HCT116 (cell line): ENCODE measurements at places on chromosomes 11 and 22. TPM values are rescaled to one million over a fixed set of nuclear protein-coding genes. Genes with fewer than 3 reads are reported as not detected.

- H3K4me1 ChIP-seq, result no peaks in the 10 kb centered on the region
- peaks cover 25% of the 10 kb centered on the region for H3K27me3 ChIP-seq
- no peak overlapping the region for H3K27ac ChIP-seq
- DNase-seq, result no peak
- H3K4me3 ChIP-seq, result no peak overlapping the region
- no peaks in the 10 kb centered on the region for H3K36me3 ChIP-seq
Observed at GRCh38 chr11:6778518-6778917, 4.3 kb upstream of the OR2AG1 start.

The FXYD6 gene
- 2.5 TPM for total RNA-seq

GRCh38 chr22:23884140-23884539 is 10.0 kb upstream of the MIF start:
- DNase-seq, result no peak
- peaks cover 10% of the 10 kb centered on the region for H3K4me1 ChIP-seq
- no peak overlapping the region for H3K27ac ChIP-seq
- H3K4me3 ChIP-seq, result no peak overlapping the region
- no peaks in the 10 kb centered on the region for H3K27me3 ChIP-seq

DNA sequence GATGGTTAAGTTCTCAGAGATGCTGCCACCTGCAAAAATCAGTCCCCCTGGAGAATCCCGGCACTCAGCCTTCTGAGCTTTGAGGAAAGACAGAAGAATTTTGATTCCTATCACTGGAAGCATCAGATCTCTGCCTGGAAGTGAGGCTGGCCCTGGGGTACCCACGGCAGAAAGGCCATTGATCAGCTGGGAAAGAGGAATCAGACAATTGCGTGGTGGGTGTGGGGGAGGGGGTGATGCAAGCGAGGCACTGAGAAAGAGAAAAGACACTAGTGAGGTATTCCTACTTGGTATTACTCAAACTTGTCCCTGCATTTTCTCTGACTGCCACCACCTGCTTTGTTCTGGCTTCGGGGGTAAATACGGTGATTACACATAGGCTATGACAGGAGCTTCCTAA is 96.1 kb downstream of the FEZ1 start:
- no peak overlapping the region for H3K4me3 ChIP-seq
- H3K4me1 ChIP-seq, result peaks cover 7% of the 10 kb centered on the region
- no peak overlapping the region for H3K27ac ChIP-seq
- H3K36me3 ChIP-seq, result no peaks in the 10 kb centered on the region

The ADORA2A gene
- 3.6 TPM for total RNA-seq

The GPR83 gene
- 0.39 TPM for total RNA-seq

DNA sequence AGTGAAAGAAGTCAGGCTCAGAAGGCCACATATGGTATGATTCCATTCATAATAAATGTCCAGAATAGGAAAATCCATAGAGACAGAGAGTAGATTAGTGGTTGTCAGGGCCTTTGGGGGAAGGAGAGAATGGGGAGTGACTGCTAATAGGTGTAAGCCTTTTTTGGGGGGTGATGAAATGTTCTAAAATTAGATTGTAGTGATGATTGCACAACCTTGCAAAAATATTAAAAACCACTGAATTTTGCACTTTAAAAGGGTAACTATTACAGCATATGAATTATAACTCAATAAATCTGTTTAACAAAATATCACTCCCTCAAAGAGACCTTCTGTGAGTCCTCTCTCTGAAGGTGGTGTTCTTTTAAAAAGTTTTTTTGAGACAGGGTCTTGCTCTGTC is 72.3 kb upstream of the GRK3 start:
- H3K36me3 ChIP-seq, result no peaks in the 10 kb centered on the region
- H3K27ac ChIP-seq, result no peak overlapping the region
- peaks cover 16% of the 10 kb centered on the region; the same call in 1 of the 2 replicates for H3K27me3 ChIP-seq
- no peak for DNase-seq
- peaks cover 21% of the 10 kb centered on the region for H3K4me1 ChIP-seq

DNA sequence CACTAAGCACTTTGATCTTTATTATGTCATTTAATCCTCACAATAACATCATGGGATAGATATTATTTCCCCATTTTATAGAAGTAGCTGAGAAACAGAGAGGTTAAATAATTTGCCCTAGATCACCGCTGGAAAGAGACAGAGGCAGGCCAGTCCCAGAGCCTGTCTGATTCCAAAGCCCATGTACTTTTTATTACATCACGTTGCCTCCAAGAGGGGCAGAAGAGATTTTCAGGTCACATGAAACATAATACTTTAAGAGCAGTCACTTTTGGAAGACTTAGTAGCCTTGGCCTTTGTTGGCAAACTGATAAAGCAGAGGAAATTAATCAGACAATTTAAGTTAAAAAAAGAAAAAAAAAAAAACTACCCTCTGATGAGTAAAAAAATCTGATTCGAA is 200.2 kb upstream of the ARHGAP20 start:
- no peaks in the 10 kb centered on the region for H3K36me3 ChIP-seq
- no peak for DNase-seq
- peaks cover 28% of the 10 kb centered on the region; the same call in 1 of the 2 replicates for H3K27me3 ChIP-seq
